ENCODE measurements at places on chromosomes 16 and 17.

- no peak for DNase-seq
Measured at GRCh38 chr16:85715169-85716021, 26.6 kb upstream of the GINS2 start.

- peak; percentile 75 for DNase-seq
Measured at GRCh38 chr17:38703742-38704605, 1.1 kb upstream of the MLLT6 start.

- DNase-seq: no peak
Measured at GRCh38 chr17:79872762-79873161, 33.5 kb upstream of the CBX4 start.

GRCh38 chr17:30429155-30429554, 48.1 kb upstream of the GOSR1 start:
- no peak for DNase-seq

- DNase-seq: no peak
Measured at GRCh38 chr17:46047856-46048255, 48.8 kb downstream of the STH start.

- no peak for DNase-seq
Measured at GRCh38 chr17:80618304-80618703, 73.7 kb downstream of the RPTOR start.

- peak; percentile 46 for DNase-seq
Measured at GRCh38 chr17:12463102-12463501, 202.6 kb upstream of the MYOCD start.

GRCh38 chr17:74235911-74236371, 22.6 kb downstream of the TTYH2 start:
- DNase-seq: no peak

GRCh38 chr16:22322021-22322471, 24.8 kb downstream of the POLR3E start:
- DNase-seq: no peak

- peak; percentile 54 for DNase-seq
Measured at GRCh38 chr17:21239680-21240368, 13.4 kb downstream of the NATD1 start.
